ENCODE measurements at places on chromosomes 5 and 9.

DNA sequence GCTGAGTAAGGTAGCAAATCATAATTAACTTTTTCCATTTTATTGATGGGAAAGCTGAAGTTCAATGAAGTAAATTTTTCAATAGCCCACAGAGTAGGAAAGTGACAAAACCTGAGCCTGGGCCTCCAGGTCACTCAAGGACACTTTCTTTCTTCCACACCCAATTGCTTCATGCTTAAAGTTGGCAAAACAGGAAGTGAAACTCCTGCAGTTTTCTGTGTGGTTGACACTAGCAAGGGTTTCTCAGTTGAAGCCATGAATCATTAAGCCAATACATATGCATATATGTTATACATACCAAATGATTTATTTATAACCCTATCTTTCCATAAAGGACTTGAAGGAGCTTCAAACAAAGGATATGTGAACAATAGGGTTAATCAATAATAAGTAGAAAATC, 13.9 kb downstream of the TLR4 start:
- DNase-seq, result no peak

DNA sequence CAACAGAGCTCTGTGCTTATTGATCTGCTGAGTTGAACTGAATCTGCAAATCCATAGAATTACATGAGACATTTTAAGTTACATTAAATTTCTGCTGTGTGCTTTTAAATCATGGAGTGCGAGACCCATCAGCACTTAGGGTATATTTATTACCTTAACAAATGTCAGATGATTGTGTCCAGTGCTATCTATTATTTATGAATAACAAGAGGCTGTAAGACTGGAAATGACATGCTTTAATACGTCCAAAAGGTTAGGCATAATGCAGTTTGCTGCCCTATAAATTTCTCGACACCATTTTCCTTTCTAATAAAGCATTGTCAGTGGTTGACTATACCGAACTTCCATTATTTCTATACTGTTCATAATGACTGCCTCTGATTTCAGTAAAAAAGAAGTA, 117.6 kb downstream of the SEMA6A start:
- no peak for DNase-seq

DNA sequence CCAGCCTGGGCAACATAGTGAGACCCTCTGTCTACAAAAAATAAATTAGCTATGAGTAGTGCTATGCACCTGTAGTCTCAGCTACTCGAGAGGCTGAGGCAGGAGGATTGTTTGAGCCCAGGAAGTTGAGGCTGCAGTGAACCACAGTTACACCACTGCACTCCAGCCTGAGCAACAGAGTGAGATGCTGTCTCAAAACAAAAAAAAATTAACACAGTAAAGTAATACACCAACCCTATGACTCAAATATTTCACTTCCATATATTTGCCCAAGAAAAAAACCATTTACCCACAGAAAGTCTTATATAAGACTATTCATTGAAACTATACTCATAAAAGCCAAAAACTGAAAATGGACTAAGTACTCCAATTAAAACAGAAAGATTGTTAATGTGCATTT, 16.2 kb downstream of the SMIM23 start:
- no peak for DNase-seq

DNA sequence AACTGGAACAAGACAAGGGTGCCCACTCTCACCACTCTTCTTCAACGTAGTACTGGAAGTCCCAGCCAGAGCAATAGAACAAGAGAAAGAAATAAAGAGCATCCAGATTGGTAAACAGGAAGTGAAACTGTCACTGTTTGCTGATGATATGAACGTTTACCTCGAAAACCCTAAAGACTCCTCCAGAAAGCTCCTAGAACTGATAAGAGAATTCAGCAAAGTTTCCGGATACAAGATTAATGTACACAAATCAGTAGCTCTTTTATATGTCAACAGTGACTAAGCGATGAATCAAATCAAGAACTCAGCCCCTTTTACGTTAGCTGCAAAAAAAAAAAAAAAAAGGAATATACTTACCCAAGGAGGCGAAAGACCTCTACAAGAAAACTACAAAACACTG, 306.6 kb downstream of the PLK2 start:
- DNase-seq, result no peak

- no peak for DNase-seq
Observed at GRCh38 chr5:74938250-74938933, 72.2 kb upstream of the FAM169A start.

GRCh38 chr9:739362-739761, 102.1 kb upstream of the DMRT1 start:
- DNase-seq, result no peak

DNA sequence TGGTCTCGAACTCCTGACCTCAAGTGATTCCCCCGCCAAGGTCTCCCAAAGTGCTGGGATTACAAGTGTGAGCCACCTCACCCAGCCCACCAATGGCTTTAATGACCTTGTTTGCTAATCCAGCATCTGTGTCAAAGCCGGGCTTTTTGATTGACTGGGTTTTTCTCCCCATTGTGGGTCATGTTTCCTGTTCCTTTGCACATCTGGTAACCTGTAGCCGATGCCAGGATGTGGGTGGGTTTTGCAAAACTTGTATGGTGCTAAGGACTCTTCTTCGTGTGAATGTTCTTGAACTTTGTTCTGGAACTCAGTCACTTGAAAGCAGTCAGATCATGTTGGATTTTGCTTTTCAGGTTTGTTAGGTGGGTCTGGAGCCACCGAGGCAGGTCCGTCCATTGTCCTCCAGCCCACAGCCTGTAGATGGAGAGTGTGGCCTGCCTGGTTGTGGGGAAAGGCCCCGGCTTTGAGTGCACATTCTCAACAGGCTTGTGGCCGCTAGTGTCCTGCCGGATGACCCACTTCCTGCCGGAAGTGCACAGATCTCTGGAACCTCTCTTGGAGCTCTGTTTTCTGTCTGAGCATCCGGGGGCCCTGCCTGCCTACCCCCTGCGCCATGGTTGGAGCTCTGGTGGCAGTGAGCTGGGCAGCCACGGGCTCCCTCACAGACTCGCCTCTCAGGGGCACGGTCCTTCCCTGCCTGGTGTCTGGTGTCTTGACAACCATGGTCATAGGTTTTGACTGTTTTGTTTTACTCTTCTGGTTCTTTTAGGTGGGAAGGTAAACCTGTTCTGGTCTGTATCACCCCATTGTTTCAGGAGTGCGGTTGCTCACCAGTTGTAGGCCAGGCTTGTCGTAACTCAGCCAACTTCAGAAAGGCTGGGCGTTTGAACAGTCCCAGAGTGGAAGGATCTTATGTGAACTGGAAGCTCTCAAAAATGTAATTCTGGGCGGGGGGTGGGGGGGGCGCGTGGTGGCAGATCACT, 69.6 kb upstream of the CACNA1B start:
- no peak for DNase-seq

DNA sequence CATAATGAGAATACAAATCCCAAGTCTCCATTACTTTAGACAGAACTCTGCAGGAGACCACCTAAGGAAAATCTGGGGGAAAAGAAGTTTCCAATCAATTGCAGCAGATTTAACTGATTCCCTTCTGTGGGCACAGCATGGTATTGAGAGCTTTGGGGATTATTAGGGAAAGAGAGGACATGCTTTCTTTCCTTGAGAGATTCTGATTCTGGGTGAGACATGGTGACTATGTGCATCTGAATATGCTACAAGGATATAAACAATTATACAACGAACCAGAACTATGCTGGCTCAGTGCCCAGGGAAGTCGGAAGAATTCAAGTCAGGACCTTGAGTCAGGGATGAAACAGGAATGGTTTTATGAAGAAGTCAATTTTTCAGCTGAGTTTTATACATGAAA, 183.7 kb downstream of the PDE4D start:
- no peak for DNase-seq

- no peak for DNase-seq
Observed at GRCh38 chr9:75184471-75184870, 96.2 kb downstream of the OSTF1 start.

DNA sequence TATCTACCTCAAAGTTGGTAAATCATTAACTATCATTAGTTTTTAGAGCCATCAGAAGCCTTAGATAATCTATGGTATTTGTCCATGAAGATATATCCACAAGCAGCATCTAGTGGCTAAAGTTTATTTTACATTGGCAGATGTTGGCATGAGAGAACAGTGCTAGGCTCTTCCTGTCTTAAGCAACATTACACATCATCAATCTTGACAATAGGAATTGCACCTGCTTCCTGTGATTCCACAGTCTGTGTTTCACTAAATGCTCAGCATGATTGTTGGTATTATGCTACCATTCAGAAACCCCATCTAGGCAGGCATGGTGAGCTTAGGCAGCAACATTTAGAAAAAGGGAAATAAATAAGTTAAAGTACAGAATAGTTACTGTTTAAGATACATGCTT, 246.6 kb downstream of the SLCO4C1 start:
- no peak for DNase-seq

GRCh38 chr9:133825555-133826218, 87.5 kb upstream of the SARDH start:
- no peak for DNase-seq

- DNase-seq, result no peak
Observed at GRCh38 chr5:142074006-142074405, 34.6 kb upstream of the NDFIP1 start.

GRCh38 chr5:60346393-60346792, 353.6 kb downstream of the DEPDC1B start:
- no peak for DNase-seq

DNA sequence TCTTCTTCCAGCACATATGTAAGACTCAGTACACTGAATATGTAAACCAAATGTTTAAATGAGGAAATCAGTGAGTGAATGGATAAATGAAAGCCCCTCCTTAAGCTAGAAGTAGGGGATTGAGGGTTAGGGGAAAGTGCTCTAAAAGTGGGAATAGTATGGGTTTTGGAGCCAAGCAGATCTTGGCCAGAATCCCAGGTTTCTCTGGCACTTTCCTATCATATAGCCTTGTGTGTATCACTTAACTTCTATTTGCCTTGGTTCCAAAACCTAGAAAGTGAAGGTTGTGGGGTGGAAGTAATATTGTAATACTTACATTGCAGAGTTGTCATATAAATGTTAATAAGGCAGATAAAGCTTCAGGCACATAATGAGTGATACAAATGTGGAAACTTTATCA, 45.0 kb upstream of the SV2C start:
- no peak for DNase-seq

DNA sequence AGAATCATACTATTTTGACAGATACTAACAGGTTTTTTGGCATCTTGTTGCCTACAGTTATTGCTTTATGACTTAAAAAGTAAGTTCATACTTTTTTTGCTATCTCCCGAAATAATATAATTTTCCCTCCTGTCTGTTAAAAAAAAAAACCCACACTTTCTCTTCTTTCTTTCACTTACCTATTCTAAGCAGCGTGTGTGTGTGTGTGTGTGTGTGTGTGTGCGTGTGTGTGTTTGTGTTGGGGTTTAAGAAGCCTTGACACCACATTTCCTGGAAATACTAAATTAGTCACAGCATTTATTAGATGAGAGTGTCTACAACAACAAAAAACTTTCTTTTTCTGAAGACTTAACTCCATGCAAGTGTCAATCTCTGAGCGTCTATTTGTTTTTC, 12.4 kb downstream of the TNFAIP8 start:
- no peak for DNase-seq

DNA sequence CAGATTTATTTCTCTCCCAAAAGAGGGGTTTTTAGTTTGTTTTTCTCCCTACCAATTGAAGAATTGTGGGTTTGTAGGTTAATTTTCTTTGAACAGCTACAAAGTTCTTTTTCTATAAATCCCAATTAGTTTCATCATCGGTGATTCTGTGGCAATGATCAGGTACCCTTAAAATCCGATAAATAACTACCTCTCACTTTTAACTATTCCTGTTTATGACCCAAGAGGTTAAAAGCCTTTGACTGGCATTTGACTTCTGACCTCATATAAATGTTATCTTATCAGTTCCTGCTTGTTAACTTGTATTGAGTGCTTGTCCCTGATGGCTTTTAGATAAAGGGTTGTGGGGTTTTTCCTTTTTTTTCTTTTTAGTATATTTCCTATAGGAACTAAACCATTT, 124.4 kb upstream of the TMEM161B start:
- no peak for DNase-seq

- no peak for DNase-seq
Observed at GRCh38 chr9:22088717-22089061, 79.6 kb upstream of the CDKN2B start.

- no peak for DNase-seq
Observed at GRCh38 chr9:133930682-133931485, 61.2 kb downstream of the VAV2 start.

- DNase-seq, result no peak
Observed at GRCh38 chr5:168890816-168891812, 311.9 kb upstream of the PANK3 start.

GRCh38 chr9:82797534-82797933, 265.4 kb downstream of the RASEF start:
- DNase-seq, result no peak

DNA sequence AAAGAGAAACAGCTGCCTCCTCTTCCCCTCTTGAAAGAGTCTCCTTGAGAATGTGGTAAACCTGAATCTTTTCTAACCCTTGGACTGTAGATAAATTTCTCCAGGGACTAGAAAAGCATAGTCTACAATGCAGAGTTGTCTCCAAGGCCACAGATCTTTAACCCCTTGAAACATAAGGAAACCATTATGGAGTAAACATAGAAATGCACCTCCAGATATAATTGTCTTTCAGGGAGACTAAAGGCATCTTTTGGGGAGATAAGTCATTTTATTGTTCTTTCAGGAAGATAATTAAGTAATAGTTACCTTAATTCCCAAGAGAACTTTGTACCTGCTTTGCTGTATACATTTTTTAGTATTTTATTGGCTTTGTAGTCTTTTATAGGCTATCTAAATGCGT, 373.6 kb upstream of the GRIA1 start:
- no peak for DNase-seq

DNA sequence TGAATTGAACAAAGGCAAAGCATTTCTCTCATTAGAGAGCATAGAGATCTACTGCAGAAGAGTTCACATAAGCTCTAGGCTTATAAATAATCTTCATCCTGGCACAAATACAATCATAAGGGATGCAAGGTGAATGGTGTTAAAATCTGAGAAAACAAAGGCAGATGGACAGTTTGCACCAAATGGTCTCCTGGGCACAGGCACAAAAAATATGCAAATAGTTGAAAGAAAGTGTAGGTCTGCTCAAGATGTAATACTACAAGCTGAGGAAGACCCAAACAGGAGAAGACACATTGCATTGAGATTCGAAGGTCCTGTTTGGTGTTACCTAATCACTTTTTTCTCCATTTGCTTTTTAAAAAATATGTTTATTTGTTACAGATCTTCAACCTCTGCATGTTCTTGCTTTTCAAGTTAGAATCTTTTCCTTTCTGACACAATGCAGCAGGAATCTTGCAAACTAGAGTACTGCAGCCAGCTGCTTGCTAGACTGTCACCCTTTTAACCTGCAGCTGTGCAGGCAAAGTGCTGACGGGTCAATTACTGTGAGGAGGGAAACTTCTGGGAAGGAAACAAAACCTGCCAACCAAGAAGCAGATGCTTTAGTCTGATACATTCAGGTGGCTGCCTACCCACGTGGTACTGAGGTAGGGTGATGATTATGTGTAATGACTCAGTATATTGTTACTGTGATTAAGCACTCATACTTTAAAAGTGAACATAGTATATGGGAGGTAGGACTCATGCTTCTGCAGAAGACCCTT, 1048.6 kb upstream of the SEMA6A start:
- DNase-seq, result no peak

DNA sequence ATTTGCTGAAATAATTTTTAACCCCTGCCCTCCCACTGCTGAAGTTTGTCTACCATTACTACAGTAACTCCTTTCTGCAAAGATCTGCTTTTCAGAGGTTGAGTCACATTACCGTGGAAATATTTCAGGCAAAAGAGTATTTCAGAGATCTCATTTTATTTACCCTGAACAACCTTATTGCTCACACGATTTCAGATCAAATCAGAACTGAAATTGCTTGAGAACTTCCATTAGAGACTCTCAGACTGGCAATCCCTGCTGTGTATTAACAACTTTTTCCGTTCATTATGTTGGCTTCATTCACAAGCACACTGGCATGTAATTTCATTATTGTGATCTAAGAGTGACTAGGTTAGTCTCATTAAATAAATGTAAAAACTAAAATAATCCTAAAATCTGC, 16.1 kb downstream of the NR6A1 start:
- DNase-seq, result no peak
